ENCODE measurements at places on chromosomes 3 and 15.

DNA sequence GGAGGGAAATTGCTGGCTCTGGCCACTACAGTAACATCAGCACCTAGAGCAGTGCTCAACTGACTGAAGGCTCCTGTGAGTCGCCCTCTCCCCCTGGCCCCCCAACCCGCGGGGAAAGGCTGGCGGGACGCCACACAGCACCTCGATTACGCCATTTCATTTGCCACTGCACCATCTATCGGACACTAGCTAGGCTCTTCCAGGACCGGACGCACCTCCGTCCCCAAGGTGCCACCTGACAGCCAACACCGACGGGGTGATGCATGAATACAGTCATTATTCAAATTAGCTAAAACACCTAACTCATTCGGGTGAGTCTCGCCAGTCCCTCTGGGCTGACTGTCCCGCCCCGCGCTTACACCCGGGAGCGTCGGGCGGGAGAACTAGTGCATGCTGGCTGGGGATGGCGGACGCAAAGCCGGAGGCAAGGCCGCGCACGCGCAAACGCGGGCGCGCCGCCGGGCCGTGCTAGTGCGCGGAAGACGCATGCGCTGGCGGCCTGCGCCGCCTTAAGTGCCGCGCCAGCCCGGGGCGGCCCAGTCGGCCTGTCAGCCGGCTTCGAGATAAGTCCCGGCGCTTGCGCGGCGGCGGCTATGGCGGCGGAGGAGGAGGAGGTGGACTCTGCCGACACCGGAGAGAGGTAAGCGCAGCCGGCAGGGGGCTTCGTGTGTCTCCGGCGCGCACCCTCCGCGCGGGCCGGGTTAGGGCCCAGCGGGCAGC, at the start of gene ABHD5:
Gene ABHD5 (plus strand): TSS at position 539 of the 720 bp plus-strand sequence. CDS start 55 bp downstream, at position 594.
- peak; percentile 92 for DNase-seq

DNA sequence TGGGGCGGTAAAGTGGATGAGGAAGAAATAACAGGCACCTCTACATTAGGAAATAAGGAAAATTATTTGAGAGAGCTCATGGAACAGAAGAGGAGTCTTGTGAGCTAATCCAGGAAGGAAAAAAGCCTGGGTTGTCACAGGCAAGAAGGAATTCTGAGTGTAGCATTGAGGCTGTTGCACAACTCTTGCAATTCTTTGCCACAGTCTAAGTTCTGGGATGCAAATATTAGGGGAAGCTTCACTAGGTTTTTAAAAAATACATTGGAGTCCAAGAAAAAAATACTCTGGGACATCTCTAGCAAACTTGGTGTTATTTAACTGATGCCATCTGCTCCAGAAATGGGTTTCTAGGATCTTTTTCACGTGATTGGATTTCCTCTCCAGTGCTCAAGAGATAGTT, 122.3 kb downstream of the SPATA16 start:
- DNase-seq = no peak

DNA sequence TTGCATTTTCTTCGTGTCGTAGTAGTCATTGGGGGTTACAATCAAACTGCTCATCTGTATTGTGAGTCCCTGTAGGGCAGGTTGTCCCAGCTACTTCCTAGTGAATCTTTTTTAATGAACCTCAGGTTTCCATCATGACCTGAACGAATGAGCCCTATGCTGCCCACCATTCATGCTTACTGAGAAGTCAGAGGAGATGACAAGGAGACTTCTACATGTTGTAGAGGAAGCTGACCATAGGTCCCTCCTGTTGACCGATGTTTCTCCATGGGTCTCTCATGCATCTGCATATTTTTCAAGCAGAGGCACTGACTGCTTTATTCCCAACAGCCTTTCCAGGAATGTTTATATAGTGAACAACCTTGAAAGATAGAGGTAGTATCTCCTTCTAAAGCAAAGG, 5.0 kb upstream of the NME9 start:
- no peak for DNase-seq

- no peak for DNase-seq
Observed at GRCh38 chr3:18057471-18058091, 315.1 kb upstream of the TBC1D5 start.

GRCh38 chr3:129046037-129046731, 14.4 kb upstream of the GP9 start:
- no peak for DNase-seq

- no peak for DNase-seq
Observed at GRCh38 chr3:121722411-121722810, 27.1 kb downstream of the GOLGB1 start.
